ENCODE measurements at places on chromosomes 3 and 15.

GRCh38 chr3:58392181-58392580 is 41.5 kb downstream of the PDHB start:
- DNase-seq: peak; percentile 26

DNA sequence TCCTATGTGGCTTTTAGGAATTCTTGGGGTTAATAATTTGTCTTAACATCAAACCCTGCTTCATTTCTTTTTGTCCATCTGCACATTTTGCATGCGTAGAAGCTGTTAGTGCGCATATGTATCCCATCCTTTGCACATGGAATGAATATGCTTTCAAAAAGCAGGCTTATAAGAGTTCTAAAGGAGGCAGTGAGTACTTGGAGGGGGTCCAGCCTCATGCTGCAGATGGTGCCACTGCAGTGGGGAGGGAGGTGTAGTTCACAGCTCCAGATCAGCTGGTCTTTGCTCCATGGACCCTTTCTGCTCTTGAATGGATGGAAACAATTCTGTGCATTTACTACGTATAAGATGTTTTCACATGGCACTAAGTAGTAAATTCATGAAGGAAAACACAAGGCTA is 20.7 kb upstream of the SSR3 start:
- DNase-seq: no peak

- no peak for DNase-seq
Measured at GRCh38 chr3:151362751-151363174, 21.8 kb downstream of the P2RY12 start.

DNA sequence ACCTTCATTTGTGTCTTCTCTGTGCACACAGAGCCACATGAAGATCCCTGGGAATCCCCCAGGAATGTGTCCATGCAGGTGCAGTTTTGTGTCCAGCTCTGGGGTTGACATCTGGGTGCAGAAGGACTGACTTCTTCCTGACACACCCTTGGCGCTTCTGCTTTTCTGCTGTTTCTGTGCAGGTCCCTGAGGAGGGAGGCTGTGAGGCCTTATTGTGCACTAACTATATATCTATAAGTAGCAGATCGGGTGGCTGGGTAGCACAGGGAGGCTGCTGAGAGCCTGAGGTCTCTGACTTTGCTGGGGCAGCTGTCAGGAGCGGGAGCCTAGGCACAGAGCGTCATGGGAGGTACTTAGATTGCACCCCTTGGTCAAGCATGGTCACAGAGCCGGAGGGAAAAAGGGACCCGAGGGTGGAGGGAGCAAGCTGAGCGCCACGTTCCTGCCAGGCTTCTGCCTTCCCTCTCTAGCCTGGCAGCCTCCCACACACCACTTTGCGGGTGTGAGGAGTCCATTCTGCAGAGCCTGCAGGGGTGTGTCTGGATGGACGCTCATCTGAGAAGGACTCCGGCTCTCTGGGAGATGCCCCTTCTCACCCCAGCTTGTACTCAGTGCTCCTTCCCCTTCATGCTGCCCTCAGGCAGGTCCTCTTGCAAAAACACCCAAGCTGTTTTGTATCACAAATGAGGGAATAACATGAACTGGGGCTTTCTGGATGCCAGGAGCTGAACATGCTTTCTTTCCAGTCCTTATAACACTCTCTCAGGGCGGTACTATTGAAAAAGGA is 23.9 kb downstream of the CCDC33 start:
- DNase-seq: no peak

GRCh38 chr3:129007792-129008191 is 6.7 kb downstream of the EFCC1 start:
- DNase-seq: no peak

DNA sequence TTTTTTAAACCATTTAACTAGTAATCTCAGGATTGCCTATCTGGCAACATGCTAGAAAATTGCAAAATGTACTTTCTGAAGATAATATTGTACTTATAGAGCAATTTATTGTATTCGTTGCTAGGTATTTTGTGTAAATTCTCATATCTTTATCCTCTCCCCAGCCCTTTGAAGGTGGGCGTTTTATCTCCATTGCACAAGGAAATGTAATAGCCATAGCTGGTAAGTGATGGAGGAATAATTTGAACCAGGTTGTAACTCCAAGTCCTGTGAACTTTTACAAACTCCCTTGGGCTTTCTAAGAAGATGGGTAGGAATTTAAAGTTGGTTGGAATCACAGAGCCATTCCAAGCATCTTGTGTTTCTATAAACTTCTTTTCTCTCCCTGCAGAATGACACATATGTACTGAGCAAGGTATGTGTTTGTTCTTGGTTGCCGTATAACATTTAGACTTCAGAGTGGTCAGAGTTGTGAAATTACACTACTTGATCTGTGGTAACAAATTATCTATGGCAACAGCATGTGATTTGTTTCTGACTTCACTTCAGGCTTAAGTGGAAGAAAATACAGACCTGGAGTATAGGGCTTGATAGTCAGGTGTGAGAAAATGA is 170.9 kb downstream of the AKAP13 start:
- DNase-seq: peak; percentile 41

DNA sequence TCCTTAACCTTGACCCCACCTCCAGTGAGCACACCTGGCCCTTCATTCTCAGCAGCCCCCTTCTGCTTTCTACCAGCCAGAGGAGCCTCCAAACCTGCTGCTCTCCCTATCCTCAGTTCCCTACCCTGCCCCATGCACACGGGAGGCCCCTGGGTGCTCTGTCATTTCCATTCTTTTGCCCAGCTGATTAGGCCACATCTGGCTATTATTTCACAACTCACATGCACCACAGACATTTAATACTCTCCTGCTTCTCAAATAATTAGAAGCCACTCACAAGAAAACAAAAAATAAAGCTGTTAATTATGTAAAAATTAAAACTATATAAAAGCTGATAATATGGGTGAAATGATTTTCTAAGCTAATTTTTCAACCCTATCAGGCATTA is 50.7 kb downstream of the MYLK start:
- DNase-seq: no peak

- no peak for DNase-seq
Measured at GRCh38 chr3:36874424-36874823, 70.4 kb downstream of the TRANK1 start.

DNA sequence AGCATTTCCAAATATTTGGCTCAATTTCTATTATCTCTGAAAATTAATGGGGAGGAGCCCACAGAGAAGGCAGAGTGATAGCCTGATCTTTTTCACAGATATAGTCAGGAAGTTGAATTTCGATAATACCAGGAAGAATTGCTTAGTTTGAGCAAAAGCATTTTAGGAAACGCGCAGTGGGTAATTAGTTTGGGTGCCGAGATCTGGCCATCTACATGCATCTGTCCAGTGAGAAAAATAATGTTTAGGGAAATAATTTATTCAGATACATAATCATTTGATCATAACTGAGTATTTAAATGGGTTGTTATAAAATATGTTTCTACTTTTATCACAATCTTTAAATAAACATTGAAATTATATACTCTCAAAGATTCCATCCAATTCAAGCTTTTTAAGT is 653.9 kb downstream of the RBMS3 start:
- no peak for DNase-seq

DNA sequence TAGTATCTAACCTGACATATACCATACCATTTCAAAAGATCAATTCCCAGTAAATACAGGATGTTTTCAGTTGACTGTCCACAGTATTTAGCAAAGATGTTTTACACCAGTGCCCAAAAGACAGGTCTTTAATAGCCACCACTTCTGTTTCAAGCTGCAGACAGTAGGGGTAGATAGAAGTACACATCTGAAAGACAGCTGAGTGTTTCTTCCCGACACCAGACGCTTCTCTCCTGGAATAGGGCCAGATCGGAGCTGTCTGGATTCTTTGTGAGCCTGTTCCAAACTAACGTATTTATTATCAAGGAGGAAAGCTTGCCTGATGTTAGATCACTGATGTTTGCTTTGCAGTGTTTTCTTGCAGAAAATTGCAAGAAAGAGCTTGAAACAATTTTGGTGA is 136.1 kb upstream of the RBMS3 start:
- peak; percentile 48 for DNase-seq

- DNase-seq: no peak
Measured at GRCh38 chr15:101198800-101199199, 53.0 kb downstream of the CHSY1 start.

GRCh38 chr3:141539431-141540187 is 52.8 kb downstream of the RASA2 start:
- DNase-seq: no peak

- peak; percentile 96 for DNase-seq
Measured at GRCh38 chr3:17175187-17175807, 290.5 kb downstream of the PLCL2 start.

GRCh38 chr3:42802876-42803413 is 1.3 kb downstream of the HIGD1A start:
- DNase-seq: no peak

DNA sequence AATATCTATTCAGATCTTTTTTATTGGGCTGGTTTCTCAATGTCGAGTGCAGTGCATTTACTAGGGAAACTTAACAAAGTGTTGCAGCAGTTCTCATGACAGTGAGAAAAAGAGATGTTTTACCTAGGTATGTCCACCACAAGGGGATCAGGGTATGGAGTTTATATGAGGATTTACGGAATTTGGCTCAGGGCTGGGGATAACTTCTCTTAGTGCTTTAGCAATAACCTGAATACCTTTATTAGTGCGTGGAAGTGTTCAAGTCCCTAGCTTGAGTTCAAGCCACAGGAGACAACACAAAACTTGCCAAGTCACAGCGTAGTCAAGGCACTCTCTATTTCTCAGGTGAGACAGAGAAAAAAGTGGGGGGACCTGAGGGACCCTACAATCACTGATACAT is 3.9 kb upstream of the CCR3 start:
- no peak for DNase-seq

DNA sequence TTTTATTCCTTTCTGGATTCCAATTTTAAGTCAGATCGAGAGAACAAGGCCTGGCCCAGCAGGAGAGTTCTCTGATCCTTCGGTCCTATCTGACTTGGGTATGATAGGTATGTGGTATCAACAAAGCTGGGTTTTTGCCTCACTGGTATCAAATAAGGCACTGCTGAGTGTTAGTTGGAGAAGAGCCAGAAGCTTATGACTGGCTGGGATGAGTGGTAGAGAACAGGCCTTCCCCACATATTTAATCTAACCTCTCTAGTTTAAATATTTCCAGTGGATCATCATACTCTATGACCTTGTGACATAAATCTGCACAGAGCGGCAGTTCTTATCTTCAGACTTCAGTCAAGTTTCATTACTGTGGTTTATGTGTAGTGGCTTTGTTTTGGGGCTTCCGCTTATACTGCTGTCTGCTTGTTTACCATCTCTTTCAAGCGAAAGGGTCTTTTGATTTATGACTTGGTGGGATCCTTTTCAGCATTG is 164.5 kb downstream of the PTPRG start:
- peak; percentile 65 for DNase-seq

DNA sequence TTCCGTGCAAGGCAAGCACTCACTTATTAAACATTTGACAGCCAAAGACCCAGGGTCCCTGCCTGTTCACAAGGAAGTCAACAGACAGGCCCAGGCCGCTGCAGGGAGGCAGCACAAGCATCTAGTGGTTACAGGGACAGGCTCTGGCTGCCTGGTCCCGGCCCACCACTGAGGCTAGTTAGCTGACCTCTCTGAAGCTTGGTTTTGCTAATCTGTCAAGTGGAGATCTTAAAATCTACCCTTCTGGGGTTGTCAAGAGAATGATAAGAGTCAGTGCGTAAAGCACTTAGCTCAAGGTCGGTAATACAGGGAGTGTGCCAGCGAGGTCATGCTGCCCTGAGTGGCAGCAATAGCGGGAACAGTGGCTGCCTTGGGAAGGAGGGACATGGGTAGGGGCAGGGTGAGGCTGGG is 6.0 kb downstream of the GNB5 start:
- DNase-seq: no peak

GRCh38 chr15:53978253-53978906 is at the start of gene UNC13C:
UNC13C (plus strand) TSS chr15:53978441; CDS start chr15:54012904, 34,463 bp downstream.
- DNase-seq: peak; percentile 2

DNA sequence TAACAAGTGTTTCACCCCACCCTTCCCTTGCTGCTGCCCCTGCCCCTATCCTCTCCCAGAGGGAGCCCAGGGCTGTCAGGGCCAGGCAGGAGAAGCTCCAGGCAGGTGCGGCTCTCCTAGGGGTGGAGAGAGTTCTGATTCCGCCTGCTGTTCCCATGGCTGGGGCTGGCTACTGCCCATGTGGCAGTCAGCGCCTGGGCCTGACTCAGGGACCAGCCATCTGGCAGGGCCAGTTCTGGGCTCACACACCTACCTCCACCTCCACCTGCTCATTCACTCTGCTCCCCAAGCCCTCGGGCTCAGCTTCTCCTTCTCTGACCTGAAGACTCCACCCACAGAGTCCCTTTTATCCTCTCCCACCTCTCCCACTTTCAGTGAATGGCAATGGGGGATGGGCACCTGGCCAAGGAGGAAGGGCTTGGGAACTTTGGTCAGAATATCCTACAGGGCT is 23.4 kb downstream of the AMOTL2 start:
- DNase-seq: no peak

DNA sequence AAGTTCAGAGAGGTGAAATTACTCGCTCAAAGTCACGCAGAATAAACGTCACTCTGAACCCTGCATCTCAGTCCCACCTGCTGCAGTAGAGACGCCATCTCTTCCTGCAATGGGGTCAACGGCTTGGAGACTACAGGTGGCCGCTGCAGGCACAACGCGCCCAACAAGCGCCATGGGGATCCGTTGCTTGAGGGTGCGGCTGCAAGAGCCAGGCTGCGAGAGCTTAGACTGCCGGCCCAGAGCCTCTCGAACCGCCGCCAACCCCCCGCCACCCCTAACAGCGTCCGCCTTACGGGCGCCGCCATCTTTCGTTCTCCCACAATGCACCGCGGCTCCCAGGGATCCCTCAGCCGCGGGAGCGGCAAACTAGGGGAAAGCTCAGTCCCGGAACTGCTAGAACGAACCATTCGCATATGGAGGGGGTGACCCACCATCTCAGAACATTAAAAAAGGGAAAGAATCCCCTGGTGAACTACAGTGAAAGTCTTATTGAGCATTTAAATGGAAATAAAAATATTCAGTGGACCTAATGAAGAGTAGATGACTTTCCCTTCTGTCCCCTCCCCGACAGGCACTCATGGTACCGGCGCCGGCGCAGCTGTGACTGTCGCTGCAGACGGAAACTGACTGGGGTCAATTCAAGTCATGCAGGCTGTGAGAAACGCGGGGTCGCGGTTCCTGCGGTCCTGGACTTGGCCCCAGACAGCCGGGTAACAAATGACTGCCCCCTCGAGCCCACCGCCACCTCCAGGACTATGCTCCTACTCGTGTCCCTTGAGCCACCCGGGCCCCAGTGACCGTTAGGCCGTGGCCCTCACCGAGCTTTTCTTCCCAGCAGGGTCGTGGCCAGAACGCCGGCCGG is at the start of the genes MRPL46 and MRPS11:
Gene MRPL46, minus strand, starts transcription at position 316 of the 862 bp plus-strand sequence. Its CDS starts 11 bp downstream, at position 305.
Gene MRPS11, plus strand, starts transcription at position 636 of the 862 bp plus-strand sequence. Its CDS starts 10 bp downstream, at position 646.
- DNase-seq: peak; percentile 86

DNA sequence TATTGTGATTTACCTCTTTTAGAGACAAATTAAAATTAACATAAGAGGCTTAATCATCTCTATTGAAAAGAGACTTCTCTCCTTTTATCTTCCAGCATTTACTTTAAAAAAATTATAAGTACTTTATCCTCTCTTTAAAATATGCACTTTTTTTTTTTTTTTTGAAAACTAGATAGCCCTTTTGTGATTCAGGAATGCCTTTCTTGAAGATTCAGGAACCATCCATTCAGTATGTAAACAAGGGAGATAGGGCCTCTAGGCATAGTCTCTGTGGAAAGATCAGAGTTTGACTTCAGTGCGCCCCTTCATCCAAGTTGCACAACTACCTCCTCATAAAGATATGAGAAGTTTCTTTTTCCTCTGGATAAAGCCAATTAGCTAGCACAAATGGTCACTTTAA is 1163.7 kb downstream of the SI start:
- DNase-seq: no peak

- no peak for DNase-seq
Measured at GRCh38 chr3:23052620-23053019, 150.5 kb upstream of the UBE2E2 start.

Measured in fibroblast of the aortic adventitia (primary cell).